Glutamatergic neuron (in vitro differentiated cells): ENCODE measurements at places on chromosomes 7 and 10. TPM values are rescaled to one million over a fixed set of nuclear protein-coding genes. Genes with fewer than 3 reads are reported as not detected.

The CFAP43 gene
- 0.44 TPM for total RNA-seq

The BPGM gene
- 24.2 TPM for total RNA-seq

The CTNNA3 gene
- 3.3 TPM for total RNA-seq

The CLEC5A gene
- not detected for total RNA-seq

The DDC gene
- total RNA-seq = 3.8 TPM

GRCh38 chr7:69932034-69932628, 333.9 kb downstream of the AUTS2 start:
- no peaks in the 10 kb centered on the region for H3K36me3 ChIP-seq
- no peaks in the 10 kb centered on the region for H3K27me3 ChIP-seq
- H3K4me3 ChIP-seq = no peak overlapping the region
- peak; percentile 44 for DNase-seq

GRCh38 chr7:4416396-4417056, 265.6 kb upstream of the FOXK1 start:
- no peak overlapping the region for H3K27ac ChIP-seq
- no peaks in the 10 kb centered on the region for H3K4me1 ChIP-seq
- DNase-seq = no peak
- H3K4me3 ChIP-seq = no peak overlapping the region
- peaks cover 9% of the 10 kb centered on the region for H3K36me3 ChIP-seq

GRCh38 chr7:124250297-124251034, 217.6 kb upstream of the TMEM229A start:
- no peak overlapping the region for H3K27ac ChIP-seq
- DNase-seq = no peak
- no peaks in the 10 kb centered on the region for H3K27me3 ChIP-seq
- H3K4me1 ChIP-seq = peaks cover 4% of the 10 kb centered on the region

- peaks cover 7% of the 10 kb centered on the region for H3K36me3 ChIP-seq
- H3K27ac ChIP-seq = no peak overlapping the region
- H3K27me3 ChIP-seq = peaks cover under 1% of the 10 kb centered on the region
- peaks cover 22% of the 10 kb centered on the region for H3K4me1 ChIP-seq
Measured at GRCh38 chr10:34223658-34224057, 591.4 kb downstream of the PARD3 start.

DNA sequence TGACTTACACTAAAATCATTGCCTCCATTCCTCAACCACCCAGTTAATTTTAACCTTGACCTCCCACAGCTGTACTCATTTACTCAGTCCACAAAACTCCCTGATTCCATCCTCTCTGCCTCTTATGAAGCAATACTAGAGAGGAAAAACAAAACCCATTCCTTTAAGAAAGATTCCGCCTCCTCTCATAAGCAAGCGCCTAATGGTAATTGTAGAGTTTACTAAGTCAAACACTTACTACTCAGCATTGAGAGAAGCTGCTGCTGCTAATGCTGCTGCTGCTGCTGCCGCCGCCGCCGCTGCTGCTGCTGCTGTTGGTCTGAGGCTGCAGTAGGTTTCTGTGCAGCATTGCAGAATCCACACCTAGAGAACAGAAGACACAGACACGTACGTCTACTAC, 2.1 kb upstream of the ADD3 start:
- no peak overlapping the region for H3K27ac ChIP-seq
- H3K36me3 ChIP-seq = no peaks in the 10 kb centered on the region
- H3K4me1 ChIP-seq = peaks cover 9% of the 10 kb centered on the region
- DNase-seq = peak; percentile 43
- H3K27me3 ChIP-seq = no peaks in the 10 kb centered on the region

- H3K36me3 ChIP-seq = peaks cover 4% of the 10 kb centered on the region
- no peak for DNase-seq
Measured at GRCh38 chr7:117835016-117835664, 38.1 kb downstream of the CTTNBP2 start.

DNA sequence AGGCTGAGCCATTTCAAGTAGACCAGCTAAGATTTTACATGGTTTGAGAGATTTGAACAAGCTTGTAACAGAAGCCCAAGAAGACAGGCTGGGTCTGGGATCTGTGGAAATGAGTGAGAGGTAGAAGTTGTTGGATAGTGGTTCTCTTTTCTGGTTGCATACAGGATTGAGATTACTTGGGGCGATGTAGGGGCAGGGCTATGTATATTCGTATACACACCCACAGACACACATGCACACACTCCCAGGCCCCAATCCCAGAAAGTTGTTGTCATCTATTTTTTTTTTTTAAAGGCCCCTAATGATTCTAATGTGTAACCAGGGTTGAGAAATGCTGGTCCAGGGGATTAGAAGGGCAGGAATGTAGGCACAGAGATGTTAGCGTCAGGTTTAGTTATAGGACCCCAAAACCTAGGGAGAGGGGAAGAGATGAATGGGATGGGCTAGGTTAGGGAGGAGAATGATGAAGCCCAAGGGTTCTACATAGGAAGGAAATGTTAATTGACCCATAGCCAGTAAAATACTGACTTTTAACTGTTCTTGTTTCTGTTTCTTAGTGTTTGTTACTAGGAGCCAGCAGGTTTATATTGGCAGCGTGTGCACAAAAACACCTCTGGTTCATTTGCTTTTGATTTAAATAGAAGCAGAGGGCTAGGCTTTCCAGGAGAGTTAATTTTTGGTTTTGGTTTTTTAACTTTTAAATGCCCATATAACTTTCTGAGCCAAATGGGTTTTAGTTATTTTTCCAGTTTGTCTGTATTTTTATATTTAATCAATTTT, 7.8 kb downstream of the TAX1BP1 start:
- DNase-seq = no peak
- peaks cover 9% of the 10 kb centered on the region for H3K4me1 ChIP-seq
- no peak overlapping the region for H3K4me3 ChIP-seq
- no peaks in the 10 kb centered on the region for H3K36me3 ChIP-seq
- H3K27ac ChIP-seq = no peak overlapping the region

- DNase-seq = no peak
- H3K36me3 ChIP-seq = peaks cover 9% of the 10 kb centered on the region
- H3K27ac ChIP-seq = no peak overlapping the region
- H3K4me1 ChIP-seq = no peaks in the 10 kb centered on the region
- no peak overlapping the region for H3K4me3 ChIP-seq
Measured at GRCh38 chr7:91405092-91405788, 141.0 kb downstream of the FZD1 start.

DNA sequence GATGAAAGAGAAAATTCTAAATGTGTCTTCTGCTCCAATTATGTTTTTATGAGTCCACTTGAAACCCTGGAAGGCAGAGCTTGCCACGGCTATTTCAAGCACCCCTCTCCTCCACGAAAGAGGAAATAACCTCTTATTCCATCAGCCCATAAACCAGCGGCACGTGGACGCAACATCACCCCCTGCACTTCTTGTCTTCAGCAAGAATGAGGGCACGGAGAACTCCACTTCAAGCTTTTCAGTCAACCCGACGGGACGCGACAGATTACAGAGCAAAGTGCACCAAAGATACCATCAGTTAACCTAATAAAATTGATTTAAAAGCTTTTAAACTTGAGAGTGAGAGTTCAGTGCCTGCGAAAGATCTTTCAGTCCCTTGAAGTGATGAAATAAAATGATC, 406.3 kb downstream of the GALNT17 start:
- H3K27ac ChIP-seq = no peak overlapping the region
- peaks cover 4% of the 10 kb centered on the region for H3K4me1 ChIP-seq
- H3K4me3 ChIP-seq = no peak overlapping the region
- DNase-seq = no peak
- peaks cover 25% of the 10 kb centered on the region for H3K36me3 ChIP-seq
